Posterior vena cava (tissue), 2 donors: ENCODE measurements at places on chromosomes 11 and 22. TPM values are rescaled to one million over a fixed set of nuclear protein-coding genes. Genes with fewer than 3 reads are reported as not detected.
A peak's percentile ranks its signal among the peaks of the same experiment; 100 is the strongest.

DNA sequence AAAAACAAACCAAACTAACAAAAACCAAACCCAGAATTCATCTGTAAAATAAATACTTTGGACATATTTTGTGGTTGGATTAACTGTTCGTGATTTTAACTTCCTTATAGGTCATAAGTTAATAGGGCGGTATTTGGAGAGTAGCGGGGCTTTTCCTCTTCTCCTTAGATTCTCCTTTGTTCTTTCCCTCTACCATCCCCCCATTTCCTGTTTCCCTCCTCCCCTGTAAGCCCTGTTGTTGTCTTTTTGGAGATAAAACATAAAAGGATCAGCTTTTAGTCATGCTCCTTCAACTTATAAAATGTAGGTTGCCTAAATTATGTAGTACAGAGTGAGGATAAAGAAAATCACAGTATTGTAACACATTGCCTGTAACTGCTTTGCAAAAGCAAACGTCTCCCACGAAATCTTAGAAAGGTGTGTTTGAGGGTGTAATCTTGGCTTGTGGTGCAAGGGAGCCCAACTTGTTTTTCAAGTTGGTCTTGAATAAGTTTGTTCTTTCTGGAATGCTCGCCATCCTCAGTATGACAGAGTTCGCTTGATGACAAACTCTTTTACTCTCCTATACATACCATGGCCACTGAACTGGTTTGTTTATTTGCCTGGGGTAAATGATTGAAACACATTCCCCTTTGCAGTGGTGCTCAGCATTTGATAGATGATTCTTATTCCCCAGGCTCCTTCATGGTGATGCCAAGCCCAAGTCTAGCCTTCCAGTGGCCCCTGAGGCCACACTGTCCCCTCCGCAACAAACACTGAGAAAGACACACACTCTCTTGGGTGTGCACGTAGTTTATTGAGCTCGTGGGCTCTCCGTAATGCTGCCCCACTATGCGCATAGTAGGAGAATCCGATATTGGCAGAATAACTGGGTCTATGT lies 49.4 kb downstream of the TEAD1 start:
- DNase-seq = no peak

- peak; percentile 85 for DNase-seq
Observed at GRCh38 chr11:77065878-77066228, 918 bp upstream of the CAPN5 start.

GRCh38 chr11:130891326-130891725 lies 25.0 kb downstream of the SNX19 start:
- no peak for DNase-seq

Gene TMPRSS6
- not detected for total RNA-seq

GRCh38 chr11:65911682-65912568 lies 6.9 kb downstream of the C11orf68 start:
- peak; percentile 90 for DNase-seq

DNA sequence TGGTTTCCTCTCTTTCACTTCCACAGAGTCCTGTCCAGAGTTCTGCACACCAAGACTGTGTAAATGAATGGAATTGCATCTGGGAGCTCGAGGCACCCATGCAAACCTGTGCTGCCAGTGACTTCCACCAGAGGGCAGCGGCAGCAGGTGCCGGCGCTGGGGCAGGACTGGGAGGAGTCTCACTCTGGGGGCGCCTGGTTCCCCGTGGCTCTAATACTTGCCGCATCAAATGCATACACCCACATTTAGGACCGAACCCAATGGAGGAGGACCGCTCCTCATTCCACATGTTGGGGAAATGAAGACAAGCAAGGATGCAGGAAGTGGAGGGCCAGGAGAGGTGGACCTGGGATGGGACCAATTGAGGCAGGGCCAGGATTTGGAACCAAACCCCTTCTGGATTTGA lies 1.1 kb upstream of the CD6 start:
- DNase-seq = peak; percentile 87

DNA sequence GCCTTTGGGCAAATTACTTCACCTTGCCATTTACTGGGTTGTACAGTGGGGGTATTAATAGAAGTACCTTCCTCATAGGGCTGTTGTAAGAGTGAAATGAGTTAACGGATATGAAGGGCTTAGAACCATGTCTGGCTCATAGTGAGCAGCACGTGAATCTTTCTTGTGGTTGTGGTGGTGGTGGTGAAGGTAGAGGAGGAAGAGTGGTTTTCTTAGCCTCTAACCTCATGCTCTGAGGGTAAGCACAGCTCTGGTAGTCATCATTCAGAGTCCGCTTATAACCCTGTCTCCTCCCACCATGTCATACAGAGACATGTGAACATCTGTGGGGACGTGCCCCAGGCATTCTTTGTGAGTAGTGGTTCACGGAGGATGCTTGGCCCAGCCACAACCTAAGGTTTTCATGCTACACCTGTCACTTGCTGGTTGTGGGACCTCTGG lies 43.6 kb downstream of the TEAD1 start:
- no peak for DNase-seq

GRCh38 chr22:19744350-19745006 lies 16.1 kb upstream of the TBX1 start:
- DNase-seq = no peak

Gene KCNQ1OT1
- total RNA-seq = 3.5 TPM

Gene TBX10
- total RNA-seq = not detected

Gene CCDC188
- 2.5 TPM for total RNA-seq

Gene RFPL3
- total RNA-seq = not detected

DNA sequence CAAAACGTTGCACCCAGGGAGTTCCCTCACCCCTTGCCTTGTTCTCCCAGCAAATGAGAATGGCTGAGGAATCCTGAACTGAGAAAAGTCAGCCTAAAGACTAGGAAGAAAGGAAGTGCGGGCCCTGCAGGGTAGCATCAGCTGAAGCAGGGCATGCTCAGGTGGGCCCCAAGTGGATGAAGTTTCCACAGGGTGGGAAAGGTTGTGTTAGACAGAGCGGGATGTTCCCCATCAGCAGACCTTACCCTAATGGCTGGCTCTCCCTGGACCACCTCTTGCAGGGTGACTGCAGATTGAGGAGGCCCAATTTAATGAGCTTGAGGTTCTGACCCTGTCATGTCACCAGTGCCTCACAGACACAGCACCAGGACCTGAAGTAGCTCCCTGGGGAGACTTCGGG lies 81.5 kb upstream of the MYOD1 start:
- DNase-seq = no peak

DNA sequence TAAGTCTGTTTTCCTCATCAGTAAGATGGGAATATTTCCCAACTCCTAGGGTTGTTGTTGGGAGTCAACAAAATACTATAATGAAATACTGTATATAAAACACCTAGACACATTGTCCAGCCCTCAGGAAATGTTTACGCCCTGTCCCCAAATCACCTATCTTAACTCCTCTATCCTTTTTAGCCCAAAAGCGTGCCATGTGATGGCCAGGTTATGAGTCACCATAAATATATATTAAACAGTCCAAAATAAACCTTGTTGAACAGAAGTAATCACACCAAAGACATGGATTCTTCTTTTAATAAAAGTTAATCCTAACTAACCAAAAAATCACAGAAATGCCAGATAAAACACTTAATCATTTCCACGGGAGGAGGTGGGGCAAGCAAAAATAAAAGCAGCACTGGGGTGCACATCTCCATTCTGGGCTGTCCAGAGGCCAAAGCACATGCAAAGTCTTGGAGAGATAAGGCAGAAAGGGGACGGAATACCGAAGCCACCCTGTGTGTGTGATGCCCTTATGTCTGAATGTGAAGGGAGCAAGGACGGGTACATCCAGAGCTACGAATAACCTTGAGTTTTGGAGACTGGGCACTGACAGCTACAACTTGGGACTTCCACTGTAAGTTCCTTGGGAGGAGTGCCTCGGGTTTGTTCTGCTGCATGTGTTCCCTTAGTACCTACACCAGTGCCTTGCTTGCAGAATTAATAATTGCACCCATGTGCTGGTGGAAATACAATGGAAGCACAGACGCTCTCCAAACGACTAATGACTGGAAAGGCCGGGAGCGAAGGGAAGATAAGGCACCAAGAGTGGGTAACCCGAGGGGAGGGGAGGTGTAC lies 1.1 kb downstream of the OSBP start:
- DNase-seq = no peak

Gene P2RX6
- 0.19 TPM for total RNA-seq

Gene LARGE1
- 94.4 TPM for total RNA-seq

Gene THY1
- total RNA-seq = 151 TPM

Gene FOLH1
- total RNA-seq = 2.5 TPM

GRCh38 chr11:94786264-94787126 lies 18.3 kb downstream of the AMOTL1 start:
- DNase-seq = no peak
